ENCODE measurements at places on chromosomes 2 and 18.

GRCh38 chr2:231743376-231744116, 35.2 kb downstream of the PTMA start:
- DNase-seq: no peak
- H3K4me3 ChIP-seq: no peak overlapping the region
- H3K27me3 ChIP-seq: no peaks in the 10 kb centered on the region
- no peaks in the 10 kb centered on the region for H3K36me3 ChIP-seq
- H3K4me1 ChIP-seq: peaks cover 1% of the 10 kb centered on the region

GRCh38 chr2:219701847-219702634, 74.6 kb downstream of the SLC4A3 start:
- peak; percentile 27 for DNase-seq
- no peaks in the 10 kb centered on the region for H3K36me3 ChIP-seq
- no peak overlapping the region for H3K4me3 ChIP-seq

- no peaks in the 10 kb centered on the region for H3K27me3 ChIP-seq
- DNase-seq: no peak
- no peak overlapping the region for H3K4me3 ChIP-seq
- no peaks in the 10 kb centered on the region for H3K4me1 ChIP-seq
- H3K27ac ChIP-seq: no peak overlapping the region
These were observed 53.4 kb downstream of the DNER start for GRCh38 chr2:229660951-229661350.

DNA sequence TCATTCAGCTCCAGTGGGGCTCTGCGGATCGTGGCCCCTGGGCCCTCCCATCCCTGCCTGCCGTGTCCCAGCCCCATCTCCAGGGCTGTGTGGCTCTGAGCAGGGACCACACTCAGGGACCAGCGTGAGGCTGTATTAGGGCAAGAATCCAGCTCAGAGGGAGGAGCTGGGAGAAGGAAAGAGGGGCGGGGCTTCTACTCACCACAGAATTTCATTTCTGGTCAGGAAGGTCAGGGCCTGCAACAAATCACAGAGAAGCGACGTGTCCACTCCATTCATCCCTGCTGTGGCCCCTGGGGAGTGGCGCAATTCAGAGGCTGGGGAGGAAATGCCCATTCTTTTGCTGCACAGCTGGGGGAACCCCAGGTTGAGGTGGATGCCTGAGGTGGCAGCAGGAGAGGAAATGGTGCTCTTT, 828 bp downstream of the CIB4 start:
- H3K27me3 ChIP-seq: peaks cover 64% of the 10 kb centered on the region
- no peaks in the 10 kb centered on the region for H3K36me3 ChIP-seq
- peak; percentile 93 for DNase-seq
- H3K27ac ChIP-seq: no peak overlapping the region
- peaks cover 4% of the 10 kb centered on the region for H3K4me1 ChIP-seq
